Coronary artery (tissue), 2 donors: ENCODE measurements at places on chromosomes 12 and 14.
A peak's percentile ranks its signal among the peaks of the same experiment; 100 is the strongest.

- no peak for DNase-seq
Observed at GRCh38 chr12:9033265-9033887, 44.0 kb downstream of the KLRG1 start.

GRCh38 chr14:98103705-98104104, 1168.3 kb downstream of the BCL11B start:
- DNase-seq = no peak

DNA sequence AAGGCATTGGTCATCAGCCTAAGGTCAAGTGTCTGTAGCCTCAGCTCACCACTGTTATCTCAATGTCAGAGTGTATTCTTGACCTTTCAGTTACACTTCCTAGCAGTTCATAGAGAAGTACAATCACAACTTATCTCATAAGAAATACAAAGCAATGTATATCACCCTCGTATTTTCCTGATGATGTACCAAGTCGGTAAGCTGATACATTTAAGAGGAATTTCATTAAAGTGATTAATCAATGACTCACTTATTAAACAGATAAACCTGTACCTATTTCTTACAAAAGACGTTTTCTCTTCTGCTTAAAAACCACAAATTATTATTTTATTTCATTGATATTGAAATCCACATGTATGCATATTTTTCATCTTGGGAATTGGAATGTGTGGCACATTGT, 3.9 kb upstream of the PRB3 start:
- no peak for DNase-seq

DNA sequence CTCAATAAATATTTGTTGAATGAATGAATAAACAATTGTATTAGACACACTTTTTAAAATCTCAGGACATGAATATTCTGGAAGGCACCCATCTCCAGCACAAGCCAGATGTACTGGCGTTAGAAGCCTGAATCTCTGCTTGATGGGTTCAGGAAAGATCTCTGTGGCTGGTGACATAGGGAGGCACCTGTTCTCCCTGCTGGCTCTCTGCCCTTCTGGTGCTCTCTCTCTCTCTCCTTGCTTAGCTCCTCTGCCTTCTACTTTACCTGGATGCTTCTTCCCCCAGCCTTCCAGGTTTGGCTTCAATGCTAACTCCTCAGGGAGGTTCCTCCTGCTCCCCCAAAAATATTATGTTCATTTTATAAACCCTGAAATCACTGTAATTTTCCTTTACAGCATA, 1.5 kb downstream of the CYP46A1 start:
- DNase-seq = no peak

DNA sequence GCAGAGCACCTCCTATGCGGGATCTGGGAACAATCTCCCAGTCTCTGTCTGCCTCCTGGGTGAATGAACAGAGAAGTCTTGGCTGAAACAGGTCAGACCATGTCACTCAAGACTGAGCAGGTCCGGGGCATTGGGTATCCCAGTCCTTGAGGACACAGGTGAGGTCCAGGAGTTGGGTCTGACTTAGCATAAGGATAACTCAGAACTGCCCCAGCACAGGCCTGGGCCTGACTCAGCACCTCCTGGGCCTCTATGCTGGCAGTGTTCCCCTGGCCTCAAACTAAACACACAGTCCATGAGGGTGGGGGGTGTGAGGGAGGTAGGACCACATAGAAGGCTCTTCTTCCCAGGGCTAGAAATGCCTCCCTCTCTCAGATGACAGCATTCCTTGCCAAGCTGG, 1.5 kb upstream of the SDR9C7 start:
- DNase-seq = peak; percentile 24

- no peak for DNase-seq
Observed at GRCh38 chr14:101127224-101127623, 223.7 kb upstream of the RTL1 start.

GRCh38 chr12:46349253-46349652, 23.3 kb downstream of the SLC38A2 start:
- DNase-seq = no peak

DNA sequence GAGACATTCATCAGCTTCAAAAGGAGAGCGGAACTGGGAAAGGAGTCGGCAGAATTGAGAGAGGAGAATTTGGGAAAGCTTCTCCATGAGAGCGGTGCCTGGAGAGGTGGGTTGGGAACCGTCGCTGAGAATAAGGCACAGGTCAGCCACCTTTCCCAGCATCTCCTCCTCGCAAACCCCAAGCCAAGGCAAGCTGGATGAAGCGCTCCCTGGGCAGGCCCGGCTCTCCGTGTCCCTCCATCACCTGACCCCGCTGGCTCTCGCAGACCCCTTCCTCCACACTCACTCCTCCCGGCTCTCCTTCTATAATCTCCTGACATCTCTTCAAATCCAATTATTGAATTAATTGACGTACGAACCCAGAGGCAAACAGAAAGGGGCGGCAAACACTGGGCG, 18.9 kb upstream of the ATP5MC2 start:
- no peak for DNase-seq

GRCh38 chr14:24513009-24513408, 4.9 kb upstream of the CMA1 start:
- DNase-seq = no peak

DNA sequence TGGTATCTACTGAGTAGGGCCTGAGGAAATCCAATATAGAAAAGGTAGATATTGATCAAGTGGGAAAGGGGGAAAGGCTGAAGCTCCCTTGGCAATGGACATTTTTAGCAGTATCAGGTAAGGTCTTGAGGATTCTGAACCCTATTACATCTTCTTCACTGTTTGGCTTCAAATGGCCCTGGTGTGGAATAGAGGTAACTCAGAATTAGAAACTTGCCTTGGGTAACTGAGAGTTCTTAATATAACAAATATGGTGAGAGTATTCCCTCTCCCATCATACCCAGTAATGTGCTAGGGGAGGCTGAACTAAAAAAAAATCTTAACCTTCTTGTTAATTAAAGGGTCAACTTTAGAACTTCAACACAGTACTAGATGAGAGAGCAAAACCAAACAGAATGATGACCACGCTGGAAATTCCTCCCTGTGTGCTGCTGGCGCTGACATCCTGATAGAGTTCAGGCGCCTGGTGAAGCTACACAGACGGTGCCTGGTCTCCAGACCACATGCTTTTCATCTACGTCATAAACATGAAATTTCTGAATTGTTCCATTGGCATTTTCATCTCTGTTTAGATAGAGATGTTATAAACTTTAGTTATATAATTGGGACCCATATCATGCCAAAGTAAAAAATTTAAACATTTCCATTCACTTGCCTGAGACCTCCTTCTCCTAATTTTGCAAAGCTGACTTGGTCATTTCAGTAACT, 128.3 kb downstream of the AKAP6 start:
- no peak for DNase-seq

DNA sequence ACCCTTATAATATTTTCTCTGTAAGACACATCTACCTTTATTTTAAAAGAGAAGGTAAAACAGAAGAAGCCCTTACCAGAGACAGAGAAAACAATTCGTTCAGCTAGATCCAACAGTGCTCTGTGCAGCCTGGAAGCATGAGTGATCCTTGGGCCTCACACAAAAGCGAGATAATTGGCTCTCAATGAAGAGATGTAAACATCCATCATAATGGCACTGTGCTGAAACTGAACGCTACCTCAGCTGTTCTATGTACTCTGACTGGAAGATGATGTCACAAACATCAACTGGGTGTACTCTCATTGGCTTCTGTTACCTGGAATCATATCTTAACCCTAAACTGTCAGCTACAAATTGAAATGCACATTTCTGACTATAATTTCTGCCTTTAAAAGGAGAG, at the start of gene MGAT4C:
TSS of gene MGAT4C (minus strand) at position 229 of the 400 bp plus-strand sequence.
- no peak for DNase-seq

GRCh38 chr14:74961238-74961911, 6.0 kb upstream of the PGF start:
- DNase-seq = no peak

DNA sequence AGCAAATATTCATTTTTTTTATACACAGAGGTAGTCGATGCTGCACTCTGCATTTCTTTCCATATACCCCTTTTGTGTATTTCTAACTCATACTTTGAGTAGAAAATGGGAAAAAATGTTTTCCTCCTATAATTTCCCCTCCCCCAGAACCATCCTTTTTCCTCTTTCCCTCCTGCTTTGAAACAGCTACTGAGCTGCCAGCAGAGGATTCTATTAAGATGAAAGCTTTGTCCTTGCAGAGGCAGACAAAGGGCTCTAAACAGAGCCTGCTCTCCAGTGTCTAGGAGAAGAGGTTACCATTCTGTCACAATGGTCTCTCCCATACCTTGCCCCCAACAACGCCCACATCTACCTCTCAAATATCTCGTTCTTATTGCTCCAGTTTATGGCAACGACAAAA, 74.6 kb upstream of the OSBPL8 start:
- no peak for DNase-seq

DNA sequence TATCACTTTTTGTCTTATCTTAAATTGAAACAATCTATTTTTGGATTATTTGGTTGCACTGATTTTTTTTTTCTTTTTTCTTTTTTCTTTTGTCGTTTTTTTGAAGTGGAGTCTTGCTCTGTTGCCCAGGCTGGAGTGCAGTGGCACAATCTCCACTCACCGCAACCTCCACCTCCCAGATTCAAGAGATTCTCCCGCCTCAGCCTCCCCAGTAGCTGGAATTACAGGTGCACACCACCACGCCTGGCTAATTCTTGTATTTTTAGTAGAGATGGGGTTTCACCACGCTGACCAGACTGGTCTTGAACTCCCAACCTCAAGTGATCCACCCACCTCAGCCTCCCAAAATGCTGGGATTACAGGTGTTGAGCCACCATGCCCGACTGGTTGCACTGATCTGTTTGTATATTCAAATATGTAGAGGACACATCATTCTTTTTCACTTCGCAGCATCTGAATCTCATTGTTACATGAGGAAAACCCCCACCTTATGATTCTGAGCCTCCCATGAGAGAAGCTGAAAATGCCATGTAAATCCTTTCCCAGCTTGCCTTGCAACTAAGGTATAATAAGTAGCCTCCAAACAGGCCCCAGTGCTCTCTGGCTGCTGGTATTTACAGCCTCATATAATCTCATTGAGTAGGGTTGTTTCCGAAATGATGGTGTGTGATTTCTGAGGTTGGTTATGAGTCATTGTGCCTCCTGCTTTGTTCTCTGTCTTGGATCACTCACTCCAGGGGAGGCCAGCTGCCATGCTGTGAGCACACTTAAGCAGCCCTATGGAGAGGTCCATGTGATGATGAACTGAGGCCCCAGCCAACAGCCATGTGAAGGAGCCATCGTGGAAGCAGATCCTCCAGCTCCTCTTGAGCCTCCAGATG, 5.2 kb upstream of the HSP90B1 start:
- no peak for DNase-seq

DNA sequence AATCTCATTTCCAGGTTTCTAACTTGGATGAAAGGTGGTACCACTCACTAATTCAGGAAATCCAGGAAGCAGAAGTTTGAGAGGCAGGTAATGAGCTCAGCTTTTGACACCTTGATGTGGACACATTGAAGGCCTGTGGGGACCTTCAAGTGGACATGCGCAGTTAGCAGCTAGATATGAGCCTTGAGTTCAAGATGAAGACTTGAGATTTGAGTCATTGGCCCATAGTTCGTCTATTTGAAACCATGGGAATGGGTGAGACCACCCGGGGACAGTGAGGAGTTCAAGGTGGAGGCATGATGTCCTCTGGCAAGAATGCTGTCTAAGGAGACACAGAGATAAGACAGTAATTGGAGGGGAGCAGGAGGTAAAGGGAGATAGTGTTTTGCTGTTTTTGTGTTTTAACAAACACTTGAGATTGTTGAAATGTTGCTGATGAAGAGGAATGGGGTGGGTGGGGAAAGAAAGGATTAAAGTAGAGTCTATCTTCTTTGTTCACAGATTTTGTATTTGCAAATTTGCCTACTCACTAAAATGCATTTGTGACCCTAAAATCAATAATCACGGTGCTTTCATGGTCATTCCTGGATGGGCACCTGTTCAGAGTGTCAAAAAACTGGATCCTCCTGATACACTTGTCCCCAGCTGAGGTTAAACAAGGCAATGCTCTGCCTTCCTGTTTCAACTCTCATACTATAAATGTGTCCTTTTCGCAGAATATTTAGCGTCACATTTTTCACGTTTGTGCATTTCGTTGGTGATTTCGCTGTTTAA, 69.5 kb upstream of the PLXNC1 start:
- DNase-seq = no peak

GRCh38 chr12:113244047-113244460, 22.8 kb downstream of the TPCN1 start:
- DNase-seq = peak; percentile 87

DNA sequence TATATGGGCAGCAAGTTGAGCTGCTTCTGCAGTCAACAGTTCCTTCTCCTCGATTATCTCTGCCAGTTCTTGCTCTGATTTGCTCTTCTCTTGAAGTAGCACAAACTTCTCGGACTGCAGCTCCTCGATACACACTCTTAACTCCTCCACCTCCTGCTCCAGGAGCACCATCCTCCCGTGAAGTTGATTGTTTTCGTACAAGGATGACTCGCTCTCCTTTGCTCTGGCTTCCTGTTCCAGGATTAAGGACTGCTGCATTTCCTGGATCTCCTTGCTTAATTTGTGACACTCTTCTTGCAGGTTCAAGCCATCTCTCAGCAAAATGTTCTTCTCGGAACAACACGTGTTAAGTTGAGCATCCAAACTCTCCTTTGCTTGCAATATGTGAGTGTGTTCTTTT, 56.2 kb upstream of the VPS33A start:
- DNase-seq = no peak

GRCh38 chr12:89259821-89260220, 92.5 kb downstream of the DUSP6 start:
- DNase-seq = no peak

GRCh38 chr12:82959821-82960220, 273.1 kb downstream of the TMTC2 start:
- DNase-seq = no peak

GRCh38 chr12:68431786-68432185, 99.6 kb upstream of the MDM1 start:
- DNase-seq = no peak

DNA sequence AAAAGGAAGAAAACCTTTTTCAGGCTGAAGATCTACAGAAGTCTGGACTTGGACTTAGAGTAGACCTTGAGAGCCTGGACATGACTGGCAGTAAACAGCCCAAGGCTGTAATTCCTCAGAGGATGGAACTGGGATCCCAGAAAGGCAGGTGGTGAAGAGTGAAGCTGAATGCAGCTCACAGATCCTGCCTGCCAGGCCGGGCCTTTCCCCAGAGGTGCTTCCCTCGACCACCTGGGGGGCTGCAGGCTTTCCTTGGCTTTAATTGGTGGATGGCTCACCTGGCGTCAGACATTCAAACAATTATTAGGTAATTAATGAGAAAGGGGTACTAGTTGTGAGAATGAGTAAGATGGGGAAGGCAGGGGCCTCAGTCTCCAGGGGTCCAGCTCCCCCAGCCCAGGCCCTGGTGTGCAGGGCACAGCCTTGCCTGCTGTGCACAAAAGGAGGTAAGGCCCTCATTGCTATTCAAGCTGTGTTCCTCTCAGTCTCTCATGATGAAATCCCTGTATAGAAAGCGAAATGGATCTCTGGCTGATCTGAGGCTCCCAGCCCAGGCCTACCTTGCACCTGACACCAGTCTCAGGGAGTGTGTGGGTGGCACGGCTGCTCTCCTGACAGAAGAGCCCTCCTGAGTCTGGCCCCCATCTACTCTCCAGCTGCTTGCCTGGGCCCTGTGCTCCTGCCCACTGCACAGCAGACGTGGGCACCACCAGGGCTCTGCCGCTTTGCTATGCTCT, 63.0 kb upstream of the TCL1A start:
- no peak for DNase-seq

GRCh38 chr14:71371711-71372396, 464.6 kb downstream of the PCNX1 start:
- no peak for DNase-seq
